ENCODE measurements at places on chromosomes 3 and 15.

DNA sequence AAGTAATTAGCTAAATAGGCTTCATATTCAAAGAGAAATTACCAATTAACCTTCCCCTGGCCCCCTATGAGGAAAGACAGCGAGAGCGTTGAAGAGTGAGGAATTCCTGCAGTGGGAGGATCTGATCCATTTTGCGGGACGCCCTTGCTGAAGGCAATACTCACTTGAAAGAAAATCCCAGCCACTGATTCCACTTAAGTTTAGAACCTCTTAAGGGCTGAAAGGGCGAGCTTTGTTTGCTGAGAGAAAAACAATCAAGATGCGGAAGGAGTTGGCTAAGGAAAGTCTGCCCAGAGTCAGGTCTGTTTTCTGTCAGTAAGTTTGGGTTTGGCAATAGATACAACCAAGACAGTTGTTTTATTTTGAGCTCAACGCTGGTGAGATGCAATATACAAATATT lies 102.8 kb upstream of the GBE1 start:
- no peak for DNase-seq

DNA sequence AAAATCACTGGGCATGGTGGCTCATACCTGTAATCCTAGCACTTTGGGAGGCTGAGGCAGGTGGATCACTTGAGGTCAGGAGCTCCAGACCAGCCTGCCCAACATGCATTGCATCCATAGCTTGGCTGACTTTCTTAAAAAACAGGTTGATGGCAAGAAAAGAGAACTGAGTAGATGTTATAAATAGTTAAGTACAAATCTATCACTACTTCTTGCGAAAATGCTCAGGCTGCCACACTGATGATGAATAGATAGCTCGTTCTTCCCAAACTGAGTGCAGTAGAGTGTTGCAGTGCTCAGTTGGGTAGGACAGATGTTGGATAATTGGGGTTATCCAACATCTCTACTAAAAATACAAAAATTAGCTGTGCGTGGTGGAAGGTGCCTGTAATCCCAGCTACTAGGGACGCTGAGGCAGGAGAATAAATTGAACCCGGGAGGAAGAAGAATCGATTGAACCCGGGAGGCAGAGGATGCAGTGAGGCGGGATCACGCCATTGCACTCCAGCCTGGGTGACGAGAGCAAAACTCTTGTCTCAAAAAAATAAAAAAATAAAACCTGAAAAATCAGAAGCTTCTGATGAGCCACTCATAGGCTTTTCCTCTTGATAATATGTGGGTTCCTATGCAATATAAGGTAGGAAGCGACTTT lies 1.2 kb downstream of the BTLA start:
- no peak for DNase-seq

GRCh38 chr3:8352475-8352874 lies 149.1 kb upstream of the LMCD1 start:
- no peak for DNase-seq

DNA sequence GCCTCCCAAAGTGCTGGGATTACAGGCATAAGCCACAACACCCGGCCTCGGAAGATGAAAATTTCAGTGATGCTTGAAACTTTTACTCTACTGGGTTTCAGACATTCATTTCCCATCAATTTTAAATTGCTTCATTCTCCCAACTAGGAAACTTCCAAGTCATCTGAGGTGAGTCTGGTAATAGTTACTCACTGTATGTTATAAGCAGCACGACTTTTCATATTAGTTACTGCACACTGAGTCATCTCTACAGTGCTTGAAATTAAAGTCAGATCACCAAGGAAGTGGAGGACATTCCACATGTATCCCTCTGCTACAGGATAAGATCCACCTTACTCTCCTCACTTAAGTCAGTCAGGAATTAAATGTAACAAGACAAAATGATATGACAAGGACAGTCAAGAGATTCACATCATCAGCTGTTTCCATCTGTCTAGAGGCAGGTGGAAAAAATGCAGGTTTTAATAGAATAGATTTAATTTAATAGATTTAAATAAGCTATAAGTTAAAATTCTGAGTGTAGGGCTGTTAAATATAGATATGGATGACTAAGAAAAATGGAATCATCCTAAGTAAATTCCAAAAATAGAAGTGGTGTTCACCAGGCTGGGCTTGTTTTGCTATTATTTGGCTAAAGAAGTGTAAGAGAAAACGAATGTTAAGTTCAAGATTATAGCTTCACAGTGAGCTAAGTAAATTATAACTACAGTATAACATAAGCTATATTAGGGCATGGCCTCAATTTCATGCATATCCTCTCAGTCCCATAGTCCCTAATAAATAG lies 104.4 kb downstream of the TMCO5A start:
- DNase-seq = no peak

GRCh38 chr15:48144889-48145288 lies 24.1 kb downstream of the SLC24A5 start:
- no peak for DNase-seq
